WTC11 (cell line): ENCODE measurements at places on chromosomes 13 and 19.

GRCh38 chr13:111486331-111486730, 165.9 kb downstream of the TEX29 start:
- DNase-seq = no peak

GRCh38 chr19:3041761-3042620, 12.9 kb upstream of the TLE2 start:
- no peak for DNase-seq

DNA sequence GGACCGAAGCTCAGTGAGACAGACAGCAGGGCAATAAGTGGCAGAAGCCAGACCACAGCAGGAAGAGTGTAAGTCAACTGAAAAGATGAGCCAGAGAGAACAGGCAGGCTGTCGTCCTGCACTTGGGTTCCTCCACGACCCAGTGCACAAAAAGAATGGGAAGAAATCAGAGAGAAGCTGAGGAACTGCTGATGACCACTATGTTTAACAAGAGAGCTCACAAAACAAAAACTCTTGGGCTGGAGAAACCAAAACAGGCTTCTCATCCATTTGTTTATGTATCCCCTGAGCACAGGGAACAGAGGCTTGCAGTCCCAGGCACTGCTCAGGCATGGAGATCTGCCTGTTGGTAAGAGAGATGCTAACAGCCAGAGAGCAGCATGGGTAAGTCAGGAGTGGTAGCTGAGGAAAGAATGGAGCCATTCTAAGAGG, 14.0 kb downstream of the AKAP8L start:
- DNase-seq = no peak

DNA sequence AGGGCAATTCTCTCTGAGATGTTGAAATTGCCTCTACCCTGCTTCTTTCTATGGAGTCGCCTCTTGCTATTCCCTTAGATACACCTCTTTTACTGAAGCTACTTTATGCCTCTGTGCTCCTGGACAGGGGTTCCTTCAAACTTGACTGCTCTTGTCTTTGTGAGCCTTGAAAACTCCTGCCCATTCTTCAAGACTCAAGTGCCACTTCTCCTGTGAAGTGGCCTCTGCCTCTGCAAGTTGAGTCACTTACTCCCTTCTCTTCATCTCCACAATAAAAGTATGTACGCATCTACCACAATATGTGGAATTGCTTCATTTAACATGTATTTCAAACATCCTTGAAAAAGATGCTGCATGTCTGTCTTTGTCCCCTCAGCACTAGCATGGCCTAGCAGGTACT, 66.0 kb upstream of the TPP2 start:
- no peak for DNase-seq

GRCh38 chr13:48505597-48506091, 27.2 kb downstream of the RCBTB2 start:
- DNase-seq = no peak

DNA sequence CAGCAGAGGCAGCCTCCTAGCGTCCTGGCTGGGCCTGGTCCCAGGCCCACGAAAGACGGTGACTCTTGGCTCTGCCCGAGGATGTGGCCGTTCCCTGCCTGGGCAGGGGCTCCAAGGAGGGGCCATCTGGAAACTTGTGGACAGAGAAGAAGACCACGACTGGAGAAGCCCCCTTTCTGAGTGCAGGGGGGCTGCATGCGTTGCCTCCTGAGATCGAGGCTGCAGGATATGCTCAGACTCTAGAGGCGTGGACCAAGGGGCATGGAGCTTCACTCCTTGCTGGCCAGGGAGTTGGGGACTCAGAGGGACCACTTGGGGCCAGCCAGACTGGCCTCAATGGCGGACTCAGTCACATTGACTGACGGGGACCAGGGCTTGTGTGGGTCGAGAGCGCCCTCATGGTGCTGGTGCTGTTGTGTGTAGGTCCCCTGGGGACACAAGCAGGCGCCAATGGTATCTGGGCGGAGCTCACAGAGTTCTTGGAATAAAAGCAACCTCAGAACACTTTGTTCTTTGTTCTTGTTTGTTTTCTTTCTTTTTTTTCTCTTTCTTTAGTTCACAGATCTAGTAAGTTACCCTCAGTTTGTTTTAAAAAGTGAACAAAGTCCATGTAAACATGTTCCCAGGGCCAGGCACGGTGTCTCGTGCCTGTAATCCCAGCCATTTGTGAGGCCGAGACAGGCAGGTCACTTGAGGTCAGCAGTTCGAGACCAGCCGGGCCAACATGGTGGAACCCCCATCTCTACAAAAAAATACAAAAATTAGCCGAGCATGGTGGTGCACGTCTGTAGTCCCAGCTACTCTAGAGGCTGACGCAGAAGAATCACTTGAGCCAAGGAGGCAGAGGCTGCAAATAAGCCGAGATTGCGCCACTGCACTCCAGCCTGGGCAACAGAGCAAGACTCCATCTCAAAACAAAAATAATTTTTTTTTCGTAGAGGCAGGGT, 10.2 kb downstream of the ANGPTL4 start:
- DNase-seq = no peak

GRCh38 chr13:113769106-113769505, 10.1 kb downstream of the TMEM255B start:
- DNase-seq = no peak

DNA sequence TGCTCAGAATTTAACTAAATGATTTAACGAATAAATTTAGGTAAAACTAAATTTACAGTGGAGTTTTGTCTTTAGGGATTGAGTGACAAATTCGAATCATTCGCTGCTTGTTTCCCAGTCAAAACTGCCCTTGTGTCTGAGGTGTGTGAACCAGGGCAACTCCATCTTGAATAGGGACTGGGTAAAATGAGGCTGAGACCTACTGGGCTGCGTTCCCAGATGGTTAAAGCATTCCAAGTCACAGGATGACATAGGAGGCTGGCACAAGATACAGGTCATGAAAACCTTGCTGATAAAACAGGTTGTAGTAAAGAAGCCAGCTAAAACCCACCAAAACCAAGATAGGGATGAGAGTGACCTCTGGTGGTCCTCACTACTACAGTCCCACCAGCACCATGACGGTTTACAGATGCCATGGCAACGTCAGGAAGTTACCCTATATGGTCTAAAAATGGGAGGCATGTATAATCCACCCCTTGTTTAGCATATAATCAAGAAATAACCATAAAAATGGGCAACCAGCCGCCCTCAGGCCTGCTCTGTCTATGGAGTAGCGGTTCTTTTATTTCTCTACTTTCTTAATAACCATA, 10.2 kb upstream of the ANKRD10 start:
- peak; percentile 28 for DNase-seq

- peak; percentile 81 for DNase-seq
Measured at GRCh38 chr19:51688671-51689571, 4.2 kb upstream of the SPACA6 start.

- DNase-seq = no peak
Measured at GRCh38 chr19:46954993-46955812, 64.4 kb upstream of the NPAS1 start.
